ENCODE measurements at places on chromosomes 3 and 15.
A peak's percentile ranks its signal among the peaks of the same experiment; 100 is the strongest.

GRCh38 chr3:141779667-141780066 lies 16.5 kb downstream of the GRK7 start:
- no peak for DNase-seq

GRCh38 chr3:197748597-197749314 lies 927 bp upstream of the FYTTD1 start:
- no peak for DNase-seq

- no peak for DNase-seq
These were observed 83.0 kb downstream of the CBLB start for GRCh38 chr3:105785803-105786202.

- no peak for DNase-seq
These were observed 52.2 kb downstream of the FBLN2 start for GRCh38 chr3:13600950-13601691.

DNA sequence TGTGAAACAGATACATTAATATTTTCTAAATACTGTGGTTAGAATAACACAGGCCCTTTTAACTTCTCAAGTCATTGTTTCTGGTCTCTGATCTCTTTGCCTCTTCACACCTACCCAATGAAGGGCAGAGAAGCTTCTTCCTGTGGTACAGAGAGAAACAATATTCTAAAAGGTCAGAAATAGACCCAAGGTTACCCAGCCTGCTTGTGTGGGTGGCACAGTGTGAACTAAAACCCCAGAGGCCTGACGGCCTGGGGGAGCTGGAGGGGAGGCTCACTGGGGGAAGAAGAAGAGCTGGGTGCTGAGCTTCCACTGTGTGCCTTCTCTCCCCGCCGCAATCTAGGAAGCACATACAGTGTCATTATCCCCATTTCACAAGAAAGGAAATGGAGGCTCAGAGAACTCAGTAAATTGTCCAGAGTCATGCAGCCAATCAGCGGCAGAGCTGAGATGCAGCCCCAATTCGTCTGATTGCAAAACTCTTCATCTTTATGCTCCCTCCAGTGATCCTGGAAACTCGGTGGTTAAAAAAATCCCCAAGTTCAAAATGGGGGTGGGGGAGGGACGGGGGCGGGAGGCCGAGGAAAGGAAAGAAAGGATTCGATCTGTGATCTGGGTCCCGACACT lies 64.1 kb upstream of the HEG1 start:
- DNase-seq = peak; percentile 36

DNA sequence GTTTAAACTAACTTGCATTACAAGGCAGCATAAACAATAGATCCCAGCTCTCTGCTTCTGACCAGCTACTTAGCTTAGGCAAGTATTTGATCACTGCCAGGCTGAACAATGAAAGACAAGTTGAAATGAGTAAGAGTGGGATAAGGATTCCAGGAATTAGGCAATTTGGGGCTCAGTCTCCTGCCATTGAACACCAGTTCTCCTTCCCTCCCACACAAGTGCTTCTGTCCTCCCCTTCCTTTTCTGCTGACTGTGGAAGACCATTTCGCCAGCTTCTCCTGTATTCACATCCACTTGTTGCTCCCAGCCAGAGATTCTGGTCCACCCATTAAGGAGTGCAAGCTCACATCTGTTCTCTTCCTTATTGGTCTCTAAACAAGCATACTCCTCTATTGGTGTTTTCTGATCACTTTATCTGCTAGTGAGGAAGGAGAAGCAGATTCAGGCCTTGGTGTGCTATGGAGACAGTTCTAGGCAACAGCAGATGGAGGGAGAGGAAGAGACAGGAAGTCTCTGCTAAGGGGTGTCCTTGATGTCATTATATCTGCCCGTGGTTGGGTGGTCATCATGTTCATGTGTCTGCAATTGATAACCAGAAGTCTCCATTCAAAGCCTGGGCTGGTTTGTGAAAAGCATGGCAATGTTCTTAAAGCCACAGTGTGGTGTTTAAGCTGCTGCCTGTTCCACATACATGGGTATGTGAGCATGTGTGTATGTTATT lies 121.5 kb downstream of the PLCL2 start:
- DNase-seq = no peak

DNA sequence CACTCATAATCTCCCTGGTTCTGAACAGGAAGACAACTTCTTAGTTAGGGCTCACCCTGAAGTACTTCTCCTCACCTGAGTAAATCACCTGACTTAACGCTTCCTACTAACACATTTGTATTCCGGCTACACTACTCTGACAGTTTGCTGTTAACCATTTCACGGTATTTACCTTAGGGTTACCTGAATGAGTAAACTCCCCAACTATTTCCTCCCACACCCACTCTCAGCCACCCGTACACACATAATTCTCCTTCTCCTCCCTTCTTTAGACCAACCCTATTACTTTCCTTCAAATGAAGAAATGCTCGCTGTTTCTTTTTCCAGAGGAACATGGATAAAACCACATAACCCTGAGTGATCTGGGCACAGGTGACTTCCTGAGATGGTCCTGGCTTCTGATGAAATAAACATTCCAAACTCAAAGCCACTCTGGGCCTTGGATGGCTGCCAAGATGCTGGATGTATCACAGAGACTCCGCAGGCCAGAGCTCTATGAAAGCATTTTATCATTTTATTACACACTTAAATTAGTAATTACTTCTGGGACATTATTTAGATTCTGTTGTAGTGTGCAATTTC lies 183.6 kb upstream of the ATP11B start:
- no peak for DNase-seq

All from CD4-positive, alpha-beta T cell treated with Interleukin-21 for 1 hour (primary cell).